ENCODE measurements at places on chromosomes 1 and 21. TPM values are rescaled to one million over a fixed set of nuclear protein-coding genes. Genes with fewer than 3 reads are reported as not detected.

TMPRSS15 gene
- total RNA-seq = 0.19 TPM

LEFTY1 gene
- 0.40 TPM for total RNA-seq

CBS gene
- total RNA-seq = 3.6 TPM

SPRR1B gene
- not detected for total RNA-seq
